ENCODE measurements at places on chromosomes 16 and 17.
A peak's percentile ranks its signal among the peaks of the same experiment; 100 is the strongest.

- DNase-seq, result no peak
These were observed 45.8 kb downstream of the VPS35L start for GRCh38 chr16:19601083-19601976.

GRCh38 chr17:17523001-17523730 lies 27.0 kb upstream of the RASD1 start:
- no peak for DNase-seq

GRCh38 chr17:17051791-17052461 lies 9.7 kb downstream of the MPRIP start:
- no peak for DNase-seq

DNA sequence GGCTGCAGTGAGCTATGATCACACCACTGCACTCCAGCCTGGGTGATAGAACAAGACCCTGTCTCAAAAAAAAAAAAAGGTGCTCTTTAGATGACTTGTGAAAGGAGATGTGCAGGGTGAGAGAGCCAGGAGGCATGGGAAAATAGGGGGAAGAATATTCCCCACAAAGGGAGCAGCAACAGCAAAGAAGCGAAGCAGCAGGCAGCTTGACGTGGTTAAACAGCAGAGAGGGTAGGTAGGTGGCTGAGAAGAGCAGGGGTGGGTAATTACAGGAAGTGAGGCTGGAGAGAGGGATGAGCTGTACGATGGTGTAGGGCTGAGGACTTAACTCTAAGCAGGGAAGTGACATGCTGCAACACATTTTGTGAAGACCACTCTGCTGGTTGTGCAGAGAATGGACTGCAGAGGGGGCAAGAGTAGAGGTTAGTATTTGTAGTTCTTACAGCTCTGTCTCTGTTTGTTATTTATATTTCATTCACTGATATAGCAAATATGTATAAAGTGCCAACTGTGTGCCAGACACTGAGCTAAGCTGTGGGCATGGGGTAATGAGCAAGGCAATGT lies 1.6 kb downstream of the HEATR3 start:
- DNase-seq, result peak; percentile 6

GRCh38 chr16:1066584-1067172 lies 5.9 kb upstream of the SSTR5 start:
- no peak for DNase-seq

GRCh38 chr17:50830352-50830751 lies 5.0 kb upstream of the WFIKKN2 start:
- no peak for DNase-seq

- DNase-seq, result no peak
These were observed 44.1 kb upstream of the SEC14L1 start for GRCh38 chr17:77096570-77097214.

- DNase-seq, result peak; percentile 37
These were observed 3.5 kb upstream of the PKMYT1 start for GRCh38 chr16:2983706-2984136.

- no peak for DNase-seq
These were observed 301.1 kb downstream of the IRF8 start for GRCh38 chr16:86199871-86200695.

- DNase-seq, result no peak
These were observed at the start of gene IL17C for GRCh38 chr16:88638323-88639230. TSS of gene IL17C (plus strand) at chr16:88638572. CDS start at chr16:88638642, 70 bp downstream.

GRCh38 chr16:85036236-85037049 lies 8.8 kb downstream of the KIAA0513 start:
- DNase-seq, result no peak

- DNase-seq, result no peak
These were observed 9.4 kb downstream of the CYBC1 start for GRCh38 chr17:82440991-82441627.

- DNase-seq, result no peak
These were observed 323.2 kb upstream of the CDH5 start for GRCh38 chr16:66043326-66043725.

DNA sequence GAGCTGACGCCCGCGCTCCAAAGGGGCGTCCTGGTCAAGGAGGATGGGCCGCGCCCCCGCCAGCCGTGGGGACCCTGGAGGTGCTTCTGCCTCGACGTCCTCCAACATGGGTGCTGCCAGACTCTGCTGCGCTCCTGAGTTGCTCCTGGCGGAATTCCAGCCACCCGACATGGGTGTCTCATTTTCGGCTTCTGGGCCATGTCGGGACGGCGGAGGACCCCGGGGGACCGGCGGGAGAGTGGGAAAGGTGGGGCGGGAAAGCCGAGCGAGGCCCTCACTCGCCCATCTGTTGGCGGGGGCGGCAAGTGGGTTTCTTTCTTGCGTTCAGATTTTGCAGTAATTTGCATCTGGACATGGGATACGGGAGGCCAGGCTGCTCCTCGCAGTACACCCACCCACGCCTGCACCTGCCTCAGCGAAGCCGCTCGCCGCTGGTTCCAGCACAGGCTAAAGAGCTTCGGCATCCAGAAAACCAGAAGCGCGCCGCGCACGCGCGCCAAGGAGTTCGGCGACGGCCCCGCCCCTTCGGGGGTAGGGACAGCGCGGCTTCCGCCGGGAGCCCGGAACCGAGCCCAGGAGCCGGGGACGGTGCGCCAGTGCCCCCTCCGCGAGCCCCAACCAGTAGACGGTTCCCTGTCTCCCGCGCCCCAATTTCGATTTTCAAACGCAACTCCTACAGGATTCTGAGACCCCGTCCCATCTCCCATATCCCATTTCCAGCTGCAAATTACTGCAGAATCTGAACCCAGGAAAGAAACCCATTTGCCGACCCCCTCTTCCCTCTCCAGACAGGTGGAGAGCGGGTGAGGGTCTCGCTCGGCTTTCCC lies at the start of gene ARMC7:
TSS of gene ARMC7 (plus strand) at position 563 of the 827 bp plus-strand sequence. CDS start 320 bp downstream, outside the sequence.
- peak; percentile 82 for DNase-seq

Data from stimulated activated CD8-positive, alpha-beta memory T cell treated with anti-CD3 and anti-CD28 coated beads, Interleukin-12 subunit alpha, Interleukin-12 subunit beta, amount 100 ng/mL, for 1 hour (primary cell).